ENCODE measurements at places on chromosomes 3 and 15.

GRCh38 chr15:64151727-64152506 lies at the start of gene SNX22:
TSS of gene SNX22 (plus strand) at chr15:64151731. CDS start at chr15:64151776, 45 bp downstream.
- DNase-seq: no peak

GRCh38 chr3:161454615-161455014 lies 42.0 kb upstream of the OTOL1 start:
- no peak for DNase-seq

- no peak for DNase-seq
Measured at GRCh38 chr3:187788984-187789857, 44.0 kb upstream of the BCL6 start.

DNA sequence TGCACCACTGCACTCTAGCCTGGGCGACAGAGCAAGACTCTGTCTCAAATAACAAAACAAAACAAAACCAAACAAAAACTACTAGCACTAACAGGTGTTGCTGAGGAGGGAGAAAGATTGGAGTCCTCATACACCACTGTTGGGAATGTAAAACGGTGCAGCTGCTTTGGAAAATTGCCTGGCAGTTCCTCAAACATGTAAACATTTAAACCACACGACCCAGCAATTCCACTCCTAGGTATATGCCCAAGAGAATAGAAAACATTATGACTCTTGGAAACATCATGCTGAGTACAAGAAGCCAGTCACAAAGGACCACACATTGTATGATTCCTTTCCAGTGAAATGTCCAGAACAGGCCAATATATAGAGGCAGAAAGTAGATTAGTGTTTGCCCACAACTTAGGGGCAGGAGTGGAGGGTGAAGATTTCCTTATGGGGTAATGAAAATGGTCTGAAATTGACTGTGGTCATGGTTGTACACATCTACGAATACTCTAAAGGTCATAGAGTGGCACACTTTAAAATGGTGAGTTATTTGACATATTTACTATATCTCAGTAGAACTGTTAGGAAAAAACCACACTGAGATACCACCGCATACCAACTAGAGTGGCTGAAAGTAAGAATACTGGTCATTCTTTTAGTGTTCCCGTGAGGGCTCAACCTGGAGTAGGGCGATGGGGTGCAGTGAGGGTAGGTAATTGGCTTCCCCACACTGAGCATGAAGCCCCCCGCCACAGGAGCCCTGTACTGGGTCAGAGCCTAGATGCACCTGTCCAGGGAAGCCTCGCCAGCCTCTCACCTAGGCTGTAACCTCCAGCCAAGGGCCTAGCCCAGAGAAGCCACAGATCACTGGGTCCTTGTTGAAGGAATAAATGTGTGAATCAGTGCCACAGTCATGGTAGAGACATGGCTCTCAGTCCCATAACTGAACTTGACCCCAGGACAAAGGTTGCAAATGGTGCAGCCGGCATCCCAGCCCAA lies 131.1 kb downstream of the NUP210 start:
- DNase-seq: no peak

DNA sequence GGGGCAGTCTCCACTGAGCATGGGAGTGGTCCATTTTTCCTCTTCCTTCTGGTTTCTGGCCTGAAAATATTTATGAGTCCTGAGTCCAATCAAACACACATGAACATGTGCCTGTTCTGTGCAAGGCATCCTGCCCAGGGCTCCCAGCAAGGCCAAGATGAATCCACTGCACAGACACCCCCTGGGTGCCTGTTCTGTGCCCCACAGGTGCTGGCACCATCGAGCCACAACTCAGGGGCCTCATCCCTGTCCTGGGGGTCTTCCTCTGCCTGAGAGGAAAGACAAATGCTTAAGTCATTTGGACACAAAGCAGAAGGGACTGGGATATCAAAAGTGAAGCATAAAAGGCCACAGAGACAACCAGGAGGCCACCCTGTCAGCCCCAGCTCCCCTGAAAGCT lies 87.4 kb upstream of the IQSEC1 start:
- DNase-seq: no peak

DNA sequence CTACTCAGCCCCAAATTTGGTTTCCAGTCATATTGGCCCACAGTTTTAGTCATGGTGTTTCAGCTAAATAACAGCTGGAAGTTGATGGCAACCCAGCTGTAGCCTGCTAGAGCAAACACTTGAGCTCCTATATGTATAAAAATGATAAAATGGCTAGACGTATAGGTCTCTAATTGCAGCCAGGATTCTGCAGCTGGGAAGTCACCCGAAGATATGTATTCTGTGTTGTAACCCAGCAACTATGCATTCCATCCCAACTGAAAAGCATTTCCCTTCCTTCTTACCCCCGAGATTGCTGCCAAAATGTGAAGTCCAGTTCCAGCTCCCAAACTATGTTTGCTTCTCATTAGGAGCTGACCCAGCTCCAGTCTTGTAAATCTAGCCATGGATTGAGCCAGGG lies 408.4 kb downstream of the AGBL1 start:
- DNase-seq: no peak

GRCh38 chr3:175404027-175404426 lies 544.9 kb downstream of the NAALADL2 start:
- no peak for DNase-seq

DNA sequence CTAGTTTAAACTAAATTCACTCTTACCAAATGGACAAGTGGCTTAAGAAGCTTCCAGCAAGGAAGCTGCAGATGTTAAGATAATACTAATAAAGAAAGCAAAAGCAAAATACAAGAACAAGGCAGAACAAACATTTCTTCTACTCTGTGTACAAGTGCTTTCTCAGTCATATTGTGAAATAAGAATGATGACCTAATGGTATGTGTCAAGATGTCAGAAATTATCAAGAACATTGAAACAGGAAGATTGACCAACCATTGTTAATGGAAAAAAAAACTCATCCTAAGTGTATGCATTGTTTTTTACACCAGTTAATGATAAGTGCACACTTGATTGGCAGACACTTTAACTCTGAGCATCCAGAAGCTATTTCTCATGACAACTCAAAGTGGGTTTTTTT lies 65.4 kb upstream of the P2RY1 start:
- no peak for DNase-seq

- DNase-seq: no peak
Measured at GRCh38 chr3:122469659-122470058, 45.1 kb downstream of the KPNA1 start.

DNA sequence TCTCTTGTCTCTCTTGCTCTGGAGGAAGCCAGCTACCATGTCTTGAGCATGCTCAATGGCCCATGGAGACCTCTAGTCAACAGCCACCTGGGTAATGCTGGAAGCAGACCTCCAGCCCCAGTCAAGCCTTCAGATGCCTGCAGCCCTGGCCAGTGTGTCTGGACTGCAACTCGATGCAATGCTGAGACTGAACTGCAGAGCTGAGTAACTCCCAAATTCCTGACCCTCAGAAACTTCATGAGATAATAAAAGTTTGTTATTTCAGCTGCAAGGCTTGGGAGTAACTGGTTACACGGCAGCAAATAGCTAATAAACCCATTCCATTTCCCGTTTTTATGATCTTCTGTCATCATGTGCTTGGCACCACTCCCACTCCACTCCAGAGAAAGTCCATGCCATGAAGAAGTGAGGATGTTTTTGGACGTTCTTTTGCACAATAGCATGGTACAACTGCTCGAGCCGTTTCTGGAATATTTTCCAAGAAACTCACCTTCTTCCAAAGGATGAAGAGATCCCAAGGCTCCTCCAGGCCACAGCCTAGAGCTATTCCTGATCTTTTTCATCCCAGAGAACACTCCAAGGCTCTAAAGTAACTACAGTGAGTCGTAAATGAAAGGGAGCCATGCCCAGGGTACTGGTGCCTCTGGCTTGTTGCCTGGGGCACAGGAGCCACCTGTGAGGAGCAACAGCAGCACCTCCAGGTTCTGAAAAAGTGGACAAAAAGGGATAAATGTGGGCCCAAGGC lies 72.0 kb upstream of the KLF13 start:
- DNase-seq: no peak

DNA sequence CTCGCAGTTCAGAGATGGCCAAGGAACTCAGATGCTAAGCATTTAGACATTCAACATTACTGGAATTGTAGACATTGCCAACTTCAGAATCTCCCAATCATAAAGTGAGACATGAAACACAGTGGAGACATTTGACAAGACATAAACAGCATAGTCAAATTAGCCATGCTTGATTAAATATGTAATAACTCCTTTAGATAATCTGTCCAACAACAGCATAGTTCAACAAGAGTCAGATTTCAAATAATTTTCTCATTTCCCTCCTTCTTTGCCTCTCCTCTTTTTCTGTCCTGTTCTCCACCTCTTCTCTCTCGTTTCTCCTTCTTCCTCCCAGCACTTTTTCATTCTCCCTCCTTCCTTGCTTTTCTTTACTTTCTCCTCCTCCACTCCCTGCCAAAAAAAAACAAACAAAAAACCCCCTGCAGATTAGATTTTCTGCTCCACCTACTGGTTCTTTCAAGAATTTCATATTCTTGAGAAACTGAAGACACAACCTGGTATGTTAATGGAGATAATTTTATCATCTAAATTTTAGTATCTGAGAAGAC lies 20.2 kb downstream of the CPOX start:
- DNase-seq: no peak

DNA sequence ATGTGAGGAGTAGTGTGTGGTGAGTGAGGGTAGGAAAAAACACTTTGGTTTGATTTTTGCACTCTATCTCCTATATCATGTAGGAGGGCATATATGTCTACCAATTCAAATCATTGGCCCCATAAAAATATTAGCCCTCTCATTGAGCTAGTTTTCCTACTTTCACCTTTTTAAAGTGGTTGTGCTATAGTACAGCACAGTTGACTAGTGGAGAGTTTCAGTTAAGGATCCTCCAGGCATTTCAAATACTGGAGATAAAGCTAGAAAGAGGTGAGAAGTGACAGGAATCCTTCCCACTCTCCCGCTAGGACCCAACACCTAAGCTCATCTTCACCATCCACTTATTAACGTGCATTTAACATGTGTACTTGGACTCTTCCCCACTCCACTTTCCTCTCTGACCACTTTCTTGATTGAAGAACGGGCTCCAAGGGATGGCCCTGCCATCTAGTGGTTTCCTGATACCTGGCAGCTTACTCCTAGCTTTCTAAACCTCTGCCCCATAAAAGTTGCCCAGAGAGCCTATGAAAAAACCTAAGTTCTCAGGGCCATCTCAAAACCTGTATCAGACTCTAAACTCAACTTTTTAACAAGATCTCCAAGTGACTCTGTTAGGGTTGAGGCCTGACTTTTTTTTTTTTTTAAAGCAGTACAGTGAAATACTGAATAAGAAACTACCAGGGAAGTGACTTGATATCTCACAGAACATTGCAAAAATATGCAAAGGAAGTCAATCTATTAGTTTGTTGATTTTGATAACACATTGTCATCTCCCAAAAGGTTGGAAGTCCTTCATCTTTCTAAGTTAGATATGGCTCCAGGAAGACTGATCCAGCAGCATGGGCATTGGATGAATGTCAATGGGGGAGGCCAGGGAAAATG lies 17.9 kb downstream of the IL12A start:
- no peak for DNase-seq
